ENCODE measurements at places on chromosomes 1 and 21. TPM values are rescaled to one million over a fixed set of nuclear protein-coding genes. Genes with fewer than 3 reads are reported as not detected.

The LYPLAL1 gene
- total RNA-seq: 17.9 TPM

The F3 gene
- total RNA-seq: 346 TPM

The GUCA2B gene
- total RNA-seq: not detected

The SLC2A5 gene
- total RNA-seq: 2.6 TPM

The KPRP gene
- not detected for total RNA-seq

The FCRL1 gene
- total RNA-seq: not detected

The URB2 gene
- total RNA-seq: 9.2 TPM

The OLFML2B gene
- total RNA-seq: 10.7 TPM

The DENND1B gene
- 7.9 TPM for total RNA-seq

The LYPD8 gene
- not detected for total RNA-seq

The RGS8 gene
- not detected for total RNA-seq

The KLHDC9 gene
- 0.66 TPM for total RNA-seq

The RNU1-2 gene
- under 0.01 TPM for total RNA-seq

The SPRR1A gene
- total RNA-seq: not detected

The PEAR1 gene
- total RNA-seq: 16.2 TPM

The KIF17 gene
- 1.6 TPM for total RNA-seq

The DIO1 gene
- not detected for total RNA-seq

The FAM3B gene
- total RNA-seq: not detected

The SORT1 gene
- total RNA-seq: 18.2 TPM

The UBAP2L gene
- 104 TPM for total RNA-seq

The DAB1 gene
- total RNA-seq: not detected

The LMOD1 gene
- total RNA-seq: 5.4 TPM

The VHLL gene
- 0.29 TPM for total RNA-seq

The NEK2 gene
- 36.2 TPM for total RNA-seq

The SLC22A15 gene
- 8.4 TPM for total RNA-seq

The LRRC53 gene
- total RNA-seq: not detected

The PRMT6 gene
- 12.5 TPM for total RNA-seq

The HCRTR1 gene
- not detected for total RNA-seq

The FAAH gene
- 0.72 TPM for total RNA-seq

The PIP5K1A gene
- 71.9 TPM for total RNA-seq

The TIE1 gene
- total RNA-seq: not detected

The SPEN gene
- 26.7 TPM for total RNA-seq

The LAPTM5 gene
- total RNA-seq: not detected

The CDKN2C gene
- total RNA-seq: 24.5 TPM

The BRINP2 gene
- 0.72 TPM for total RNA-seq

The HMCN1 gene
- 5.5 TPM for total RNA-seq

The FAM110D gene
- total RNA-seq: not detected

The TMPRSS3 gene
- total RNA-seq: not detected

The MTF1 gene
- total RNA-seq: 4.4 TPM

The PDC gene
- total RNA-seq: 0.29 TPM

The B3GALT6 gene
- 34.4 TPM for total RNA-seq

The CYP2J2 gene
- total RNA-seq: 0.29 TPM

The SPRR2B gene
- total RNA-seq: not detected

The LHX8 gene
- total RNA-seq: not detected

The CR1L gene
- total RNA-seq: not detected

The ATPAF1 gene
- 49.4 TPM for total RNA-seq

The WNT2B gene
- total RNA-seq: 1.5 TPM

The NOTCH2NLA gene
- total RNA-seq: 42.5 TPM

The PLA2G2C gene
- not detected for total RNA-seq

The LAD1 gene
- total RNA-seq: not detected

The KRTAP21-2 gene
- not detected for total RNA-seq

The LAX1 gene
- under 0.01 TPM for total RNA-seq

The C8A gene
- not detected for total RNA-seq

The WDR77 gene
- total RNA-seq: 65.9 TPM

The LCE1C gene
- total RNA-seq: not detected

The TNFRSF9 gene
- 3.1 TPM for total RNA-seq

The ESPN gene
- total RNA-seq: not detected

Data from placental pericyte (primary cell).